A673 (cell line): ENCODE measurements at places on chromosomes 5 and 9. TPM values are rescaled to one million over a fixed set of nuclear protein-coding genes. Genes with fewer than 3 reads are reported as not detected.

PCDHGB7 gene
- total RNA-seq, result 3.7 and 4.0 TPM in 2 replicates

GRCh38 chr5:27477550-27477949, 439.2 kb upstream of the CDH9 start:
- no peaks in the 10 kb centered on the region for H3K27me3 ChIP-seq
- no peak overlapping the region for H3K4me3 ChIP-seq
- no peak overlapping the region for H3K27ac ChIP-seq
- DNase-seq, result no peak
- no peaks in the 10 kb centered on the region for H3K36me3 ChIP-seq
- no peaks in the 10 kb centered on the region for H3K4me1 ChIP-seq

DNA sequence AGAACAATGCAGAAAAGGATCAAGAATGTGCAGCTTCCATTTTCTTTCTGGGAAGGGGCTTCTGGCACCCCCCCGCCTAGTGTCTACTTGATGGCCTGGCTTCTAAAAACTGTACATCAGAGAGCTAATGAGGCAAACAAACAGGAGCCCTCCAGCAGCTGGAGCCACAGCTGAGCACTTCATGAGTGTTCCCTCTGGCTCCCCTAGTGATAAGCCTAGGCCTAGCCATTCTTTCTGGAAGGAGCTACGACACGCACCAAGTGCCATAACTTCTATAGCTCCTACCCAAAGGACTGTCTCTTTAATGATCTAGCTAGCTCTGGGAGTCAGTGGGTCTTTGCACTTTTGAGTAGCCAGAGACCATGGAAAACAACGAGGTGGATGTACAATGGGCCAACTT, 66.1 kb downstream of the DNAH5 start:
- H3K27me3 ChIP-seq, result no peaks in the 10 kb centered on the region
- H3K36me3 ChIP-seq, result no peaks in the 10 kb centered on the region
- no peak overlapping the region for H3K27ac ChIP-seq
- DNase-seq, result no peak
- H3K4me3 ChIP-seq, result no peak overlapping the region

DNA sequence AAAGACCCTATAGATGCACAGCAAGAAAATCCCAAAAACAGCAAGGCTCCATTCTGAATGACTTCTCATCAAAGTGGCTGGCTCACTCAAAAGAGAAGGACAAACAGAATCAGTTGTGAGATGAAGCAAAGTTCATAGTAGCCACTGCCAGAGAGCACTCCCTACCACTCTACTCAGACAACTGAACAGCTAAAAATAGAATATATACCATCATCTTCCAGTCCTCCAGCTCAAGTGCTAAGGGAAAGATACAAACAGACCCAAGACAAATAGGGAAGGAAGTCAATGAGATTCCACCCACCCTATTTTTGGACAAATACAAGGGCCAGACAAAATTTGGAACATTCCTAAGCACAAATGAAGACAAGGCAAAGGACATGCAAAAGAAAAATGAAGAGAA, 20.6 kb downstream of the GNAQ start:
- no peak for DNase-seq
- no peak overlapping the region for H3K4me3 ChIP-seq
- no peak overlapping the region for H3K27ac ChIP-seq
- H3K36me3 ChIP-seq, result no peaks in the 10 kb centered on the region
- H3K27me3 ChIP-seq, result no peaks in the 10 kb centered on the region
- H3K4me1 ChIP-seq, result peaks cover 25% of the 10 kb centered on the region
